ENCODE measurements at places on chromosomes 4 and X.
A peak's percentile ranks its signal among the peaks of the same experiment; 100 is the strongest.

- DNase-seq, result no peak
Measured at GRCh38 chr4:176671532-176671931, 121.2 kb downstream of the VEGFC start.

DNA sequence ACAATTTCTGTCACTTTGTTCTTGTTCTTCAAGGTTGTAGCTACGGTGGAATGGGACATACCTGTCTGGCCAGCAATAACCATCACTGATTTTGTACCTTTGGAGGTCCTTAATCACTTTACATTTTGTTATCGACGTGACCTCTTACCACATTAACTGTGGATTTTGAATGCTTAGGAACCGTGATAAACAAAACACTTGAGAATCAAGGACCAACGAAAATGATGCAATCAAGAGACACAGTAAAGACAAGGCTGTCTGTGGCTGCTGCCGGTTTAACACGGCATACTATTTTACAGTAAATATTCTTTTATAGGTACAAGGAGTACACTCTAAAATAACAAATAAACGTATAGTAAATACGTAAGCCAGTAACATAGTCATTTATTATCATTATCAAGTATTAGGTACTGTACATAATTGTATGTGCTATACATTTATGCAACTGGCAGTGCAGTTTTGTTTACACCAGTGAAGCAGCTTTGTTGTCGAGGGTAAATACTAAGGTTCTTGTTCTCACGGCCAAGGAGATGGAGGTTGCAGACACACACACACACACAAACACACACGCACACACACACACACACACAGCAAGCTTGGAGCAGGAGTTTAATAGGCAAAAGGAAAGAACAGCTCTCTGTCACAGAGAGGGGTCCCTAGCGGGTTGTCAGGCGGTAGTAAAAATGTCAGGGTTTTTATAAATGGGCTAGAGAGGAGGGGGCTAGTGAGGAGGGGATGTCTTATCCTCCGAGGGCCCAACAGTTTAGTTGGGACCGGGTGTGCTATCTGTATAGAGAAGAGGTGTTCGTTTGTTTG lies 194.7 kb upstream of the CXorf51B start:
- no peak for DNase-seq

GRCh38 chrX:150692831-150693724 lies at the start of gene MTMR1:
MTMR1 (plus strand) TSS chrX:150693396; CDS start chrX:150693531, 135 bp downstream.
- peak; percentile 49 for DNase-seq

GRCh38 chrX:2693113-2694002 lies 2.3 kb downstream of the CD99 start:
- DNase-seq, result no peak

DNA sequence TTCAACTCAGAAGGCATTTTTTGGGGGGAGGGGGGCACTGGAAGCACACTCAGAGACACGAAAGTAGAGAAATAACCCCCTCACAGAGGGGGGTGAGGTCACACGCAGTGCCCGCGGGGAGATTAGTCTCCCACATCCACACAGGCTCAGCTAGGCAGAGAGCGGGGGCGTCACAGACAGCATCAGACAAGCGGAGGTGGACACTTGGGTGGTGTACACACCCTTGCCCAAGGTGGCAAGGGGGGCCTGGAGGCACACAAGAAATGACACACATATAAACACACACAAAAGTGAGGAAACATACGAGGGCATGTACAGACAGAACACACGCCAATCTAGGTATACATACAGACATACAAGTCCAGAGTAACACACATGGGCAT lies 637 bp upstream of the SYN1 start:
- DNase-seq, result no peak

GRCh38 chr4:129189630-129190029 lies 93.7 kb downstream of the C4orf33 start:
- no peak for DNase-seq

DNA sequence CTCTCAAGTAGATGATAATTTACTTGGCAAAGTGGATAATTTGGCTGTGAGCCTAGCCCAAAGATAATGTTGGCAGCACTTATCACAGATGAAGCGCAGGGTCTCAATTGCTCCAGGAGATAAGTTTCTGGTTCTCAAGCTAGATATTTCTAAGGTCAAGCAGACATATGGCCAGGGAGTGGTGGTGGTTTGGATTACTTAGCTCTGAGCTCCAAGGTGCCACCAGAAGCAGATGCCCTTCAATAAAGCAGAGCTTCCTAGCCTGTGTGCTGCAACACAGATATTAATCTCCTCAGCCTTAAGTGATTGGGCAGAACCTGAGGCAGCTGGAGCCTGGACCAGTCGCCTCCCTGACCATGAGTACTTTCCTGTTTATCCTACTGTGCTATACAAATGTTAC lies 79.2 kb upstream of the NALF2 start:
- no peak for DNase-seq

DNA sequence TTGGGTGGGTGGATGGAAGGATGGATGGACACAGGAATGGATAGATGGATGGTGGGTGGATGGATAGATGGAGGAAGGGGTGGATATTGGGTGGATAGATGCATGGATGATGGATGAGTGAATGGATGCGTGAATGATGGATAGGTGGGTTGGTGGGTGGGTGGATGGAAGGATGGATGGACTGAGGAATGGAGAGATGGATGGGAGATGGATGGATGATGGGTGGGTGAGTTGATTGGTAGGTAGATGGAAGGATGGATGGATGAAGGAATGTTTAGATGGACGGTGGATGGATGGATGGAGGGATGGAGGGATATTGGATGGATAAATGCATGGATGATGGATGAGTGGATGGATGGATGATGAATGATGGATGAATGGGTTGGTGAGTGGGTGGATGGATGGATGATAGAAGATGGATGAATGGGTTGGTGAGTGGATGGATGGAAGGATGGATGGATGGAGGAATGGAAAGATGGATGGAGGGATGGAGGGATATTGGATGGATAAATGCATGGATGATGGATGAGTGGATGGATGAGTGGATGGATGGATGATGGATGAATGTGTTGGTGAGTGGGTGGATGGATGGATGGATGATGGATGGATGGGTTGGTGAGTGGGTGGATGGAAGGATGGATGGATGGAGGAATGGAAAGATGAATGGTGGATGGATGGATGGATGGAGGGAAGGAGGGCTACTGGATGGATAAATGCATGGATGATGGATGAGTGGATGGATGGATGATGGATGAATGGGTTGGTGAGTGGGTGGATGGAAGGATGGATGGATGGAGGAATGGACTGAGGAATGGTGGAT lies 50.4 kb upstream of the GRPEL1 start:
- DNase-seq, result no peak

DNA sequence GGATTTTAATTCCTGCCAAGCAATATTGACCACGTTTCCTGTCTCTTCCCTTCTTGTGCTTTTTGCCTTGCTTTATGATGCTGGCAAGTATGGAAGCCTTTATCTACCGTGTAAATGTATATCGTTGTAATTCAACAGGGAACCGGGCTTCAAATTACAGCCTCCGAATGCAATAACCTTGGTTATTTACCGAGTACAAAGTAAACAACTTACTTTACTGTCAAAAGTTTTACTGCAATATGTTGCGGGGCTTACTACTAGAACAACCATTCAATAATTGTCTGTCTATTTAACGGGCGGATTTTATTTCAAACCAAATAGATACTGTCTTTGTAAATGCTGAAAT lies 73.1 kb downstream of the PALLD start:
- no peak for DNase-seq

DNA sequence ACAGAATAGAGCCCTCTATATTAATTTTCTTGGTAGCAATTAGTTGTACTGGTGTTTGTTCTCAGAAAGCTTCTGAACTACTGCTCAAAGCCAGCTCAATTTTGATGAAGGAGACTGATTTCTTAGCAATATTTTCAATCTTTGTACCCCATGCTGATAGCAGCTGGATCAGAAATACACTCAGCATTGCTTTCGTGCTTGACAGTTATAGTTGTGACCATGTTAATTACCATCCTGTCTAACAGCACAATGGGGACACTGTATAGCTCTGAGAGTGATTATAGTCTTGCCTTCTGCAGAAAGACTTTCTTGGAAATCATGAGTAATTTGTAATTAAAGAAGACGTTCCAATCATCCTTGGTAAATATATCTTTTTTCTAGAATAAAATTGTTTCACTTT lies 79.7 kb upstream of the GNPDA2 start:
- no peak for DNase-seq

GRCh38 chr4:154234576-154234975 lies 257.0 kb downstream of the DCHS2 start:
- no peak for DNase-seq

- no peak for DNase-seq
Measured at GRCh38 chr4:113148925-113149324, 99.5 kb downstream of the ANK2 start.

- no peak for DNase-seq
Measured at GRCh38 chr4:124633285-124633941, 79.1 kb downstream of the ANKRD50 start.

- DNase-seq, result no peak
Measured at GRCh38 chr4:38948551-38948950, 80.9 kb downstream of the FAM114A1 start.

DNA sequence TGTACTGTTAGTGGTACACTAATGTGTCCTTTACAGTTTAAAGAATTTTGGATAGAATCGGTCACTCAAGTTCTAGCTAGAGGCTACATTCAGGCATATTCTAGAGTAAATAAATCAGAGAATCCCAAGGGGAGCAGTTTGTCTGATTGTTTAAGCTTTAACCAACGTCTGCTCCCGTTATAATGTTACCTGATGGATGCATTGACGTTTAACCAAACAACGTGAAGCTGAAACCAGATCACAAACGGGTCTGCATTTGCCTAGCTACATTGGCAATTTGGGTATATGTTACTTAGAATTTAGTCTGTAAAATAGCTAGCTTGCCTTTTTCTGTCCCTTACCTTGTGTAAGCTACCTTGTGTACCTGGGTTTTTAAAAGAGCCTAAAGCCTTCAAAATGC lies 1.6 kb downstream of the PI4K2B start:
- no peak for DNase-seq

GRCh38 chr4:158873795-158874401 lies 105.1 kb downstream of the FNIP2 start:
- no peak for DNase-seq

DNA sequence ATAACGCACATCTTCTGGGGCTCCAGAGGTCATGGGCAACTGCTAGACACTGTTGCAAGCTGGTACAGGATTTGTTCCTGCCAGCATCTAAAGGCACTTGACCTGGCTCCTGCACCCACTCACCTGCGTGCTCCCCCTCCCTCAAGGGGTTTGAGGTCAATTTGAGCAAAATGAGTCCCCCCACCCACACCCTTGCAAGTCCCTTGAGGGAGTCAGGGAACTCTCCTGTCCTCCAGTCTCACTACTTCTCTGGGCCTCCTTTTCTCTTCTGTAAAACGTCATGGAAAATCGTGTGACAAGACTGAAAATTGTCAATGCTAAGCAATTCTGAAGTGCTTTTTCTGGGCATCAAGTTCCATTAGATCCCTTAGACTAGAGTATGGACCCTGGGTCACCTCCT lies 39.9 kb upstream of the PGK1 start:
- DNase-seq, result no peak

DNA sequence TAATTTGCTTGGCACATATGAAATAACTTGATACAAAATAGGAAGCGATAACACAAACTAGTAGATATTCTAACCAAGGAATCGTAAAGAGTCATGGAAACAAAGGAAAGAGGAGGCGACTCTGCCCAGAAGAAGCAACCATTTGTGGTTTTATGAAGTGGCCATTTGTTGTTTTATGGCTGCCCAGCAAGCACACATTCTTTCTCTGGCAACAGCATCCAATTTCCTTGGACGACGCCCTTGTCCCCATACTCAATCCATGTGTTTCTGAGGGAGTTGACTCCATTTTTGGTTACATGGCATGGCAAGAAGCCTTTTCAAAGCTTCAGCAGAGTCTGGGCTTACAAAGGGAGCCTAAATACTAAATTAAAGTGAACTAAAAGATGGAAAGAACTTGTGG lies 295.1 kb downstream of the INPP4B start:
- DNase-seq, result no peak

DNA sequence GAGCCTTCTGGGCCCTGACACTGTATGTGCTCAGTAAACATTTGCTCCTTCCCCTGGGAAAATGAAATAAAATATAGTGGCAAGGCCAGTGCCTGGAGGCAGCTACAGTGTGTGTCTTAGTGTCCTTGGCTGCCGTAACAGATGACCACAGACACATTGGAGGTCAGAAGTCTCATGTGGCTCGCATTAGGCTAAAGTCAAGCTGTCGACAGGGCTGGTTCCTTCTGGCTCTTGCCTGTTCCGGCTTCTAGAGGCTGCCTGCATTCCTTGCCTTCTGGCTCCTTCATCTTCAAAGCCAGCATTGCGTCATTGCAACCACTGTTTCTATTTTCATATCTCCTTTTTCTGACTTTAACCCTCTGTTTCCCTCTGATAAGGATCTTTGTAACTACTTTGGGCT lies 83.6 kb upstream of the STX18 start:
- no peak for DNase-seq

- no peak for DNase-seq
Measured at GRCh38 chr4:8688041-8688907, 95.7 kb downstream of the CPZ start.

DNA sequence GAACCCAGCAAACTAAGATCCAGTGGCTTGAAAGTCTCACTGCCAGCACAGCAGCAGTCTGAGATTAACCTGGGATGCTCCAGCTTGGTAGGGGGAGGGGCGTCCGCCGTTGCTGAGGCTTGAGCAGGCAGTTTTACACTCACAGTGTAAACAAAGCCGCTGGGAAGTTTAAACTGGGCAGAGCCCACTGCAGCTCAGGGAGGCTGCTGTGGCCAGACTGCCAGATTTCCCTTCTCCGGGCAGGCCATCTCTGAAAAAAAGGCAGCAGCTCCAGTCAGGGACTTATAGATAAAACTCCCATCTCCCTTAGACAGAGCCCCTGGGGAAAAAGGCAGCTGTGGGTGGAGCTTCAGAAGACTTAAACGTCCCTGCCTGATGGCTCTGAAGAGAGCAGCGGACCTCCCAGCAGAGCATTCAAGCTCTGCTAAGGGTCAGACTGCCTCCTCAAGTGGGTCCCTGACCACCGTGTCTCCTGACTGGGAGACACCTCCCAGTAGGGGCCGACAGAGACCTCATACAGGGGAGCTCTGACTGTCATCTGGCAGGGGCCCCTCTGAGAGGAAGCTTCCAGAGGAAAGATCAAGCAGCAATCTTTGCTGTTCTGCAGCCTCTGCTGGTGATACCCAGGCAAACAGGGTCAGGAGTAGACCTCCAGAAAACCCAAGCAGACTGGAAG lies 45.1 kb upstream of the CDX4 start:
- no peak for DNase-seq

DNA sequence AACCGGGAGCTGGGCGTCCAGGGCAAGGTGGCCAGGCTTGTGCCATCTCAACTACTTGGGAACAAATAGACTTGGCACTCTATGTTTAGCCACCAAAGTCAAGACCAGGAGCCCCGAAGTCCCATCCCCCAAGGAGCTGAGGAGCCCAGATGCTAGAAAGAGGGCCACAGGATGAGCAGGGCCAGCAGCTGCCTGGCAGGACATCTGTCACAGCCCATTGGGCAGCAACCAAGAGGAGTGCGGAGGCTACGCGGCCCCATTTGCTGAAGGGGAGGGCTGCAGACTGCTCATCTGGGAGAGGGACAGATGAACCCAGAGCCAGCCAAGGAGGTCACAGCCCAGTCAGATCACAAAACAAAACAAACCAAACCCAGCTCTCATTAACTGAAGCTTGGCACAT lies 22.9 kb upstream of the SOWAHD start:
- DNase-seq, result no peak

Measured in activated effector memory CD4-positive, alpha-beta T cell treated with Interleukin-2 at 50 U/mL for 16 hours (primary cell).